ENCODE measurements at places on chromosomes 7 and 10.

GRCh38 chr7:106978425-106979420, 65.8 kb upstream of the PRKAR2B start:
- no peak for DNase-seq

- DNase-seq, result no peak
Measured at GRCh38 chr7:44537442-44537841, 3.7 kb downstream of the NPC1L1 start.

DNA sequence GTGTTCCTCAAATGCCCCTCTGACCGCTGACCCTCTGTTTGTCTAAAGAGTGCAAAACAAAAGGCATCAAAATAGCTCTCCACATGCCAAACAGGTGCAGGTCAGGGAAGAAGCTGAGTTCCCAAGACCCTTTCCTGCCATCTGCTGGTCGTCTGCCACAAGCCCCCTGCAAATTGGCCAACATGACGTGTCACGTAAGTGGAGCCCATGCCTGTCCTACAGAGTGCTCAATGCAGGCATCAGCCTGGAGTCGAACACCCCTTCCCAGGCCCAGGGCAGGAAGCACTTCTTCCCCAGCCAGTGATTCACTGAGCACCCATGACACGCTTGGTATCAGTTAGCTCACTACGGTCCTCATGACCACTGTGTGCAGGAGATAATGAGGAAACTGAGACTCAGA, 14.1 kb downstream of the TMEM72 start:
- DNase-seq, result peak; percentile 66

GRCh38 chr10:124570646-124571045, 109.0 kb downstream of the LHPP start:
- DNase-seq, result no peak

DNA sequence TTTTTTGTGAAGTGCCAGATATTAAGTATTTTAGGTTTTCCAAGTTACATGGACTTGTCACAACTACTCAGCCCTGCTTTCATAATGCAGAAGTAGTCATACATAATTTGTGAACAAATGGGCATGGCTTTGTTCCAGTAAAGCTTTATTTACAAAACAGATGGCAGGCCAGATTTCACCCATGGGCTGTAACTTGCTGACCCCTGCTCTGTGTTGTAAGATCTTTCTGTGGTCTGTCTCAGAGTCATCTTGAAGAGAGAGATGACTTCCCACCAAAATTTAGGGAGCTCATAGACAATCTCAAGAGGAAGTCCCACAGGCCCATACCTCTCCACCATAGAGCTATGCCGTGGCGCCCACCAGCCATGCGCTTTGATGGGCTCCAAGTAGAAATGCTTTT, 616.1 kb downstream of the LRMDA start:
- no peak for DNase-seq
